ENCODE measurements at places on chromosomes 5 and 9.
A peak's percentile ranks its signal among the peaks of the same experiment; 100 is the strongest.

DNA sequence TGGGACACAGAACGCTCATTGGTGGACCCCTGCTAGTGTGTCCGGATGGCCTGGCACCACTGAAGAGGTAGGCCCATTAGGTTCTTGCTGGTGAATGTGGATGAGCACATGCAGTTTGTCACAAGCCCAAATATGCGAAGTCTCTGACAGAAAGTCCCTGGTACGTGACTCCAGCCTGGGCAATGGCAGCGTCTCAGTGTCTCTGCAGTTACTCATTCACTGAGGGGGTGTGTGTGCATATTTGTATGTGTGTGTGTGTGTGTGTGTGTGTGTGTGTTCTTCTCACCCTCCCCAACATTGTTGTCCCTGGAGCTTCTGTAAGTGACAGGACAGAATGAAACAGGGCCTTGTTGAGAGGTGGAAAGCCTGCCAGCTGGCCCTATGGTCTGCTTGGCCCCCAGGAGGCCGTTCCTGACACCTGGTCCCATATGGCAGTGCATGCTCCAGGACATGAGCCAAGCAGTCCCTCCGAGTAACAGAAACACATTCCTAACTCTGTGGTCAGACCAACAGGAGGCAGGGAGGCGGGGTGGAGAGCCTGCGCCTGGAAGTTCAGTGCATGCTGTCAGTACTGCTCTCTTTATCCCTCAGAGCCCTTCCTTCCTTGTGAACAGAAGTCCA is 169.9 kb downstream of the SLC28A3 start:
- DNase-seq: peak; percentile 98

GRCh38 chr9:21413151-21413550 is 4.2 kb downstream of the IFNA8 start:
- DNase-seq: no peak

GRCh38 chr9:12274577-12274976 is 418.6 kb upstream of the TYRP1 start:
- no peak for DNase-seq

DNA sequence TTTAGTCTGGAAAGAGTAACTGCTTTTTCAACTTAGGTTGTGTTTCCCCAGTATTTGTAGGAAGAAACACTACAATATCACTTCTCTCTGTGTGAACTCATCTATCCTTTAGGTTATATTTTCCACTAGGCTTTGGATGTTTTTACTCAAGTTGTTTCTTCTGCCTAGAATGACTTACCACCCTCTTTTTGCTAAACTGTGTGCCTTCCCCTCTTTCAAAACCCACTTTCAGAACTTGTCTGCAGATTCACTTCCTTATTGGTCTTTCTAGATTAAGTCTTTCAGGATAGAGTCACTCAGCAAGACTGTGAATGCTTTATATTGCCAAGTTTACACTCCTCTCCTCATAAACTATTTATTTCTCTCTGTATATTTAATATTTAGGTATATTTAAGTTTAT is 14.2 kb upstream of the CAST start:
- no peak for DNase-seq

GRCh38 chr5:151181818-151182523 is 24.4 kb upstream of the ANXA6 start:
- DNase-seq: no peak

DNA sequence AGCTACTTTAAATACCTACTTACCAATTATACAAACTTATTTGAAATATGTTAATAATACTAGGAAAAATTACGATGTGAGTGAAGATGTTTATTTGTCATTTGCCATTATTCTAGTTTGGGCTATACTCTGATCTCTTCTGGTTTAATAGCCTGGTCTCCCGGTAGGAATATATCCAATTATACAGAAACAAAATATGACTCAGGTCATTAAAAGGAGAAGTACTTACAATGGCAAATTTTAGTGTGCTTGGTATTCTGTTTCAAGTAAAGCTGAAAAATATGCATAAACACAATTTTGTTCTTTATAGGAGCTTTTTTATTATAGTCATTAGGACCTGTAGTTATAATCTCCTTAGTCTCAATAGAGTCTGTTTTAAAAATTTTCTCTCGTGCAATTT is 176.8 kb downstream of the SLCO4C1 start:
- no peak for DNase-seq

DNA sequence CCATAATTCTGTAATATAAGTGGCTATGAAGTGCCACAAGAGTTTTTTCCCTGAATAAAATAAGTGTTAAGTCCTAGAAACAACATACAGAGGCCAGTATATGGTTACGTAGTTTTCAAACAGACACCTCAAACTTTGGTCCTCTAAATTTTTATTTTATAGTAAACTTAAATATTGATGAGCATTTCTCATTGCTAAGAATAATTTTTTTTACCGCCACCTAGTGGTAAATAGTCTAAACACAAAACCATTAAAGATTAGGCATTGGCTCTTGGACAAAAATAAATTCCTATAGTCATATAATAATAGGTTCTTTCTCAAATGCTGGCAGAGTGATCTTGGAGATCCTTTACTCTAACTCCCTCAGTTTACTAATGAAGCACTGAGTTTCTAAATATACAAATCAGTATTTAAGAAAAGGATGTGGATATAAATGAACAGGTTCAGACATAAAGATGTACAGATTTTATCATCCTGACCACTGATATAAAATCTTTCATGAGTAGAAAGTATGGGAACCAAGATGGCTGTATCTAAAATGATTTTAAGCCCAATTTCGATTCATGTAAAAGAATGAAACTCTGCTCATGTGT is 136.2 kb downstream of the FANCC start:
- DNase-seq: peak; percentile 8

DNA sequence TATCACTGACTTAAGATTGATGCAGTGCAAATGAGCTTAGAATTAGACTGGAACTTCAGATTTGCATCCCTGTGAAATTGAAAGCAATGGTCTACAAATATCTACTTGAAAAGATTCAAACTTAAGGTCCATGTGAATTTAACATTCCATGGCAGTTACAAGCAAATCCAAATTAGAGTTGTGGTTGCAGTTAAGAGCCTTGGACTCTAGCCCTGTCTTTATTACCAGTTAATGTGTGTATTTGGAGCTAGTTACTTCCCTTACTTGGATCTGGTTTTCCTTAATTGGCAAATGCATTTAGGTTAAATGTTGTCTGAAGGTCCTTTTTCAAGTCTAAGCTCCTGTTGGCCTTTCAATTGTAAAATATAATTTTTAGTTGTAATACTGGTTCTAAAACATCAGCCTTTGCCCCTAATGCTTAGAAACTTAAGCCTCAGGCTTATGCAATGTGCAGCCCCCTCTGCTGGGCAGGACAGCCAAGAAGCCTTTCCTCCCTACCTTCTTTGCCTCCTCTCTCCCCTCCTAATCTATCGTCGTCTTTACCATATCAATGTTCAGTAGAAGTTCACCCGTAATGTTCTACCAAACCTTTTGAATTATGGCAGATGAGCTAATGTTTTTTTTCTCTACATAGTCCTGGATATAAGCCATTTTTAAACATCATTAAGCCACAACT is 59.5 kb downstream of the ERMP1 start:
- DNase-seq: no peak

DNA sequence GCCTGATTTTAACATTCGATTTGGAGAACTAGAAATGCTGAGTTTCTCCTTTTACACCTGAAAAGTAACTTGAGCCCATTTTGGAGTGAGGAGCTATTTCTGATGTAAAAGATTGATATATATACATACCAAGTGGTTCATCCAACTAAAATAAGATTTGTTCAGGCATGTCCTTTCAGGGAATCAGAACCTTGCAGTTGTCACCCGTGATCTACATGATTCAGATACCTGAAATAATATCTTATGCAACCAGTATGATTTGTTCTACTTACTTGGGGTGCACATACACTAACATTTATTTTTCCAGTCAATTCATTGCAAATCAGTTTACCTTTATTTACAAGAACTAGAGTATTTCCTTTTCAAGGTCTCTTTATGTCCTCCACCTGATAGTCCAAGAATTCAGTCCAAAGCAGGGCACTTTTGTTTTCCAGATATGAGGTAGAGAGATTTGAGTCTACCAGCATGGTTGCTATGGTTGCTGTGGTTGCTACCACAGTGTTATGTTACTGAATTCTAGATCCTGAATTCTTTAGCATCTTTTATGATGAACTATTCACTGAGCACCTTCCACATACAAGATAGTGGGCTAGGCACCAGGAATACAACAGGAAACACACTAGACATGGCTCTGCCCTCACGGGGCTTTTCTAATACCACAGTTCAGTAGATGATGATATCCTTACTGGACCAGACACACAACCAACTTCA is 49.3 kb downstream of the CCL28 start:
- DNase-seq: no peak

DNA sequence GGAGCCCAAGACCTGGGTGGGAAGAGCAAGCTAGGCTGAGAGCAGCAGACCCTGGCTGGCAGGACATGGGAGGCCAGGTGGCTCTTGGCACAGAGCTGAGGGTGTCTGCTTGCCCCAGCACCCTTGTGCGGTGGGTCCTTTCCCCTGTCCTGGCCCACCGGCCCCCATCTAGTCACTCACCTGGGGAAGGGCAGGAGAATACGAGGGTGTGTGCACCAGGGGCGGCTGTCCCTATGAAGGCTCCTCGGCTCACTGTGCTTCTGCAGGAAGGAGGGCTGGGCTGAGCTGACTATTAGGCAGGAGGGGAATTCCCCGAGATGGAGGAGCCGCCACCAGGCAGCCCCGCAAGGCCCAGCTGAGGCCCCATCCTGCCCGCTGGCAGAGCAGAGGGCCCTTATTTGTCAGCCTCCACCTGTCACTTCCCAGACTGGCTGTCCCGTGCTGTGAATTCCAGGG is 6.1 kb upstream of the TNIP1 start:
- DNase-seq: no peak

DNA sequence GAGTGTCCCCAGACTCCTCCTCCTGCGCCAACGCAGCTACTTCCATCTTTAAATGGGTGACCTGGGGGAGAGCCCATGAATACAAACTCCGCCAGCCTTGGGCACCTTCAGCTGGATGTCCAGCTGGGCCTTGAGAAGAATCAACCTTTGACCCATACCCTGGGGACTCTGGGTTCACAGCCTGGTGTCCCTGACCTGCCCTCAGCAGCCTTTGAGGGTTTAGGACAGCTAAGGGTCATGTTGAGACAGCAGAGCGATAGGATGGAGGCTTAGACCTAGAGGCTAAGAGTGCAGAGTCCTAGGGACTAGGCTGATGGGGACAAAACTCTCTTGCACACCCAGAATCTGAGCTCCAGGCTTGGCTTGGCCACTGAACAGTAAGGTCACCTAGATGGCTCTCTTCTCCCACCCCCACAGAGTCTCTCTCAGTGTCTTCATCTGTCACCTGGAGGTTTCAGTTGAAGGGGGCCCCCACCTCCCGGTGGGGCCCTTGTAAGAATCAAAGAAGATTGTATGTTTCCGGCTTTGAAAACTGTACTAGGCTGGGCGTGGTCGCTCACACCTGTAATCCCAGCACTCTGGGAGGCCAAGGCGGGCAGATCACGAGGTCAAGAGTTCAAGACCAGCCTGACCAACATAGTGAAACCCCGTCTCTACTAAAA is 6.7 kb upstream of the AQP3 start:
- no peak for DNase-seq

DNA sequence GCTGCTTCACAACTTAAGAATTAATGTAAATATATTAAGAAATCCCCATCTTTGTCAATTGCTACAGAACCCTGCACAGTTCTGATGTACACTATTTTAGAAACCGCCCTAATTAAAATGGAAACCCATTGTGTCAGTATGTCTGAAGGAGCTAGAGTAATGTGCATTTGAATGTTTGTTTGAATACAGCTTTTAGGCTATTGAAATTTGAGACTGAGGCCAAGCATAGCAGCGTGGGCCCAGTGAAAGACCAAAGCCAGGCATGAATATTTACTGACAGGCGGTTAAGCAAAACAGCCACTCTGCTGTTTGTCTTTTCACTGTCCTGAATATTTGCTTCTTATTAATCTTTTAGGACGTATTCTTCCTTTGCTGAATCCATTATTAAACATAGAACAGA is 252.3 kb downstream of the IZUMO3 start:
- DNase-seq: no peak

DNA sequence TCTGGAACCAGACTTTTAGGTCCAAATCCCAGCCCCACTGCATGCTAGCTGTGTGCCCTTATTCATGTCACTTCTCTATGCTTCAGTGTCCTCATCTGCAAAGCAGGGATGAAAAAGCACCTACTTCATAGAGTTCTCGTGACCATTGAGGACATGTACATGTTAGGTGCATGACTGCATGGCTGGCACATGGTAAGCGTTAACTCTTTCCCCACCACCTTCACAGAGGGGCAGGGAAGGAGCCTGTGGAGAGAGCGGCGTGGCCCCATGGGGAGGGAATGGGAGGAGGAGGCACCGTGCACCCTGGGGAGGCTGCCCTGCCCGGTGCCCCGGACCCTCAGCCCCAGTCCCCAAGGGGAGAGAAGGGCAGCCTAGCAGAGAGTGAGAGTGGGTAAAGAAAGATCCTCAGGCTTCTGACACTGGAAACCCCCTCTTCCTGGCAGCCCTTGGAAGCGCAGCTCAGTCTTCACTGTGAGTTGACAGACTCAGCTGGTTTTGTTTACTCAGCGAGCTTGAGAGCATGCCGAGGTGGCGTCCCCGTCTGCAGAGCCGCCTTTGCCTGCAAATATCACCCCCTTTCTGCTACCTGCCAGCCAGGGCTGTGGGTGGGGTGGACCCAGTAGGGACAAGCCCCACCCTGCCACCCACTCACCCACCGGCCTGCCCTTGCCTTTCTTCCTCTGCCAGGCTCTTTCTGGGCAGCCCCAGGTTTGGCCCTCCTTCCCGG is 10.6 kb upstream of the ANGPTL2 start:
- peak; percentile 40 for DNase-seq

GRCh38 chr5:167861129-167861927 is 430.1 kb upstream of the WWC1 start:
- DNase-seq: peak; percentile 6

GRCh38 chr5:134450374-134450773 is 38.7 kb upstream of the CDKN2AIPNL start:
- DNase-seq: no peak

DNA sequence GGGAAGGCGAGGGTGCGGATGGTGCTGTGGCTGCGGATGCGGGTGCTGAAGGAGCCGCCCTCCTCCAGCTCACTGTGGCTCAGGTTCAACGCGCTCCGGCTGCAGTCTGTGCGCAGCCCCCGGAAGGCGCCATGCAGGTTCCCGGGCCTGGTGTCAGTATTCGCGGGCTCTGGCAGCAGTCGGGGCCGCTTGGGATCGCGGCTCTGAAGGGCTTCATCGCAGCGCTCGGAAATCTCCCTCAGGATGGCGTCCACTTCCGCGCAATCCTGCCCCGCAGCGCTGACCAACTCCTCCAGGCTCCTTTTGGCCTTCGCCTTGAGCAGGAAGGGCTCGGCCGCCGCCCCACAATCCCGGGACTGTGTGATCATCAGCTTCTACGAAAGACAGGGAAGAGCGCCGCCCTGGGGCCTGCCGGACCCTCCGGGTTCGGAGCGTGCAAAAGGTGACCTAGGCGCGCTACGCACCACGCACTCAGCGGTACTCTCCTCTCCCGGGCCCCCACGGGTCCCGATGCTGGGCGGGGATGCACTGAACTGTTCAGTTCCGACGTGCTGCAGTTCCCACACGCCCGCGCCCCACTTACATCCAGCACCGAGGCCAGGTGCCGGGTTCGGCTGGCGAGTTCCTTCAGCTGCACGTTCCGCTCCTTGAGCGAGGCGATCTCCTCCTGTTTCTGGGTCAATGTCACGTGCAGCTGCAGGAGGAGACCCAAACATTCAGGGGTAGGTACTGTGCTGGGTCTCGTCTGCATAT is 6.5 kb downstream of the MCIDAS start:
- no peak for DNase-seq

GRCh38 chr9:103183701-103184171 is 188.6 kb downstream of the CYLC2 start:
- peak; percentile 27 for DNase-seq
